M059J (cell line): ENCODE measurements at places on chromosomes 6 and 20. TPM values are rescaled to one million over a fixed set of nuclear protein-coding genes. Genes with fewer than 3 reads are reported as not detected.

- DNase-seq: no peak
Measured at GRCh38 chr6:100704961-100705360, 176.2 kb downstream of the ASCC3 start.

- peak; percentile 40 for DNase-seq
Measured at GRCh38 chr6:109373762-109374161, 8.5 kb downstream of the CD164 start.

DNA sequence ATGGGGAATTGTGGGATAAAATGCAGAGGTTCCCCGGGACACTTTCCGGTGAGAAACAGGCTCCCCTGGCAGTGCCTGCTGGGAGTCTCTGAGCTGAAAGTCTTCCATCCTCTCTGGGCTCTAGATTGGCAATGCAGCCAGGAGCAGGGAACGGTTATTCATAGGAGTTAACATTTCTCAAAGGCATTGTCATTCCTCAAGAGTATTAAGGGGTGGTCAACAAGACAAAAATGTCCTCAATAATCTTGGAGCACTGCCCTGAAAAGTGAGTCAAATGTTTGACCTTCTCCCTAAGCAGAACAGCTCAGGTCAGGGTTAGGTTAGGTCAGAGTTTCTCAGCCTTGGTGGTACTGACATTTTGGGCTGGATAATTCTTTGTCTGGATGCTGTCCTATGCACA is 13.2 kb downstream of the BPIFB1 start:
- no peak for DNase-seq

DNA sequence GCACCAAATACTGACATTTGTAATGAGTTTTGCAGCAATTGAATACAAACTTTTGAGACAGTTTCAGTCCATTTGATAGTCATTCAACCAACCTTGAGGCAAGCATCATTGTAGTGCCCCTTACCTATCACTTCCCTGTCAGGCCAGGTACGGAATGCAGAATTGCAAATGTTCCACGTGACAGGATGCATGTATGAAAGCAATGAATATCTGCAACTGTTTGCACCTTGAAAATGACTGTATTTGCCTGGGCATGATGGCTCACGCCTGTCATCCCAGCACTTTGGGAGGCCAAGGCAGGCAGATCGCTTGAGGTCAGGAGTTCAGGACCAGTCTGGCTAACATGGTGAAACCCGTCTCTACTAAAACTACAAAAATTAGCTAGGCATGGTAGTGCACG is 146.0 kb upstream of the SCGN start:
- DNase-seq: no peak

PI3 gene
- total RNA-seq: not detected in 2 replicates
